ENCODE measurements at places on chromosomes 2 and 18.

GRCh38 chr2:320561-320960 lies 32.7 kb upstream of the ALKAL2 start:
- DNase-seq: no peak

DNA sequence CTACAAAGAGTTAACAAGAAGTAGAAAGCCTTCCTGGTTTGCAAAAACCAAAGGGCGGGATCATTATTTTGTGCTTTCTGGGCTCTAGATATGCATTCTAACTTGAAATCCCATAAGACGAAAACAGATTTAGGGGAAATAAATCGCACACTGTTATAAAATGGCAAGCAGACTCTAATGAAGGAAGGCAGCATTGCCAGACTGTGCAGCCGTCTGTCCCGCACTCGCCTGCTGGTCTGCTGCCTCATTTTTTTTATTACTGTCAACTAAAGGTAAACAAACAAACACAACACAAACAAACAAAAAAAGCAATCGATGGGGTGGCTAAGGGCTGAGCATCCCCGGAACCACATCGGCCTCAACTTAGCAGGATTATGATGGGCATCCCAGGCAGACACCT lies 24.4 kb downstream of the ZNF521 start:
- DNase-seq: no peak

- DNase-seq: no peak
Measured at GRCh38 chr2:54164106-54164505, 48.7 kb downstream of the ACYP2 start.

GRCh38 chr18:48192542-48192941 lies 216.6 kb downstream of the ZBTB7C start:
- no peak for DNase-seq

DNA sequence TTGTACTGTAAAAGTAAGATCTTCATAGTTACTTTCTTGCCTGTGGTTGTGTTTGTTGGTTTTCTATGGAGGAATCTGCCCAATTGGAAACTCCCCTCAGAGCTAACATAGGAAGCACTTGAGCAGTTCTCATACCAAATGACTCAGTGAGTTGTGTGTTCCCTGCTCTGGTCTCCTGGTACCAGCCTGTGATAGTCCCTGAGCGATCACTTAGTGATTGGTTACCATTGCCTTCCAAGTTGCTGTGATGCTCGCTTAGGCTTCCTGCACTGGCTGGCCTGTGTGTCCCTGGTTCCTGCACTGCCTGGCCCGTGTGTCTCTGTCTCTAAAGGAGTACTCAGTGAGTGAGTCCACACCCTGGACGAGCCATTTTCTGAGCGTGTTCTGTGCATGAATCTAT lies 133.0 kb downstream of the MAP4K4 start:
- peak; percentile 13 for DNase-seq

GRCh38 chr2:1484131-1484884 lies 71.0 kb downstream of the TPO start:
- DNase-seq: no peak

DNA sequence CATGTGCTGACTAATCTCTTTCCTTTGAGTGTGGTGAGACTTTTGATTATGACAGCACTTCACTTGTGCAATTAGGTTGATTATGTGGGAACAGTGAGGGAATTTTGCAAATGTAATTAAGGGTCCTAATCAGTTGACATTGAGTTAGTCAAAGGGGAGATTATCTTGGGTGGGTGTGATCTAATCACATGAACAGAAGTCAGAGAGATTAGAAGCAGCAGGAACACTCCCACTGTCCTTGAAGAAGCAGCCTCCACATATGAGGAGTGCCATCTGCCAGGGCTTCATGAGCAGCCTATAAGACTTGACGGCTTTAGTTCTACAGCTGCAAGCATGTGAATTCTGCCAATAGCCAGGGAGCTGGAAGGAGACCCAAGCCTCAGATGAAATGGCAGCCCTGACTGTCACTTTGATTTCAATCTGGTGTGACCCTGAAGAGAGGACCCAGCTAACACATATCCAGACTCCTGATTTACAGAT lies 89.4 kb upstream of the APCDD1 start:
- DNase-seq: no peak

DNA sequence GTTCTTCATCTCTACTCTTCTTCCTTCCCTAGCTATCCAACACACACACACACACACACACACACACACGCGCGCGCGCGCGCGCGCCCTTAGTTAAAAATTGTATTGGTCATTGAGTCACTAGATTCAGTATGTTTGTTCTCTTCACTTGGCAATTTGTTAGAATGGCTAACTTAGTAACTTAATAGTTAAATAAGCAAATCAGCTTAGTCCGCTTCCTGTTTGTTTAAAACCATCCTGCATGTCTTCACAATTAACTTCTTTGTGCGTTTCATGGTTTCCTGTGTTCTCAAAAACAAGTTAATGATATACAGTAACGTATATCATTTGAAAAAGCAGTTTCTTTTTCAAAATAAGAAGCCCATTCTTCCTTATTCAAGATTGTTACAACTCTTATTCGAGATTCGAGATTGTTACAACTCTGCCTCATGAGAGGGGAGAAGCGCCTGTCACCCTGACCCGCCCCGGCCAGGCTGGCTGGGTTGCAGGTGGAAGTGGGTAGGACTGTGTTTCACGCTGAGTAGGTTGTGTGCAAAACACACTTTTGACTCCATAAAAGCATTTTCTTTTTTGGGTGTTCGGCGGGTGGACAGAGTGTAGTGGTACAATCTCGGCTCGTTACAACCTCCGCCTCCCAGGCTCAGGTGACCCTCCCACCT lies 9.5 kb upstream of the CNNM3 start:
- no peak for DNase-seq

GRCh38 chr2:48711343-48711742 lies 44.2 kb downstream of the LHCGR start:
- DNase-seq: no peak

- DNase-seq: no peak
Measured at GRCh38 chr2:54092940-54093339, 22.5 kb upstream of the ACYP2 start.

DNA sequence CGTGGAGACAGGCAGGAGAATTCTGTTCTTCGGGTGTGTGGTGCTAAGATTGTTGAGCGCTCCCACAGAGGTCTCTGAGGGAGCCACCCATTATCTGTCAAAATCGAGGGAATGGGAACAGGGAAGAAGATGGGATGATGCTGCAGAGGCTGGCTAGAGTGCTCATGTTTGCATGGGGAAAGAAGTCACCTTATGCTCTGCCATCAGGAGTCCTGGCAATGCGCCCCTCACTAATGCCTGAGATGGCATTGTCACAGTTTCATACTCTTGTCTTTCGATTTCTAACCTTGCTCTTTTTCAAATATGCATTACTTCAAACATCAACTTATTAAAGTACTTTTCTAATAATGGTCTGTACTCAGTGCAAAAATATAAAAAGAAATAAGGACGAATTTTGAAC lies 463.3 kb upstream of the CELF4 start:
- DNase-seq: no peak

GRCh38 chr18:10055125-10055750 lies 141.4 kb downstream of the VAPA start:
- DNase-seq: no peak

DNA sequence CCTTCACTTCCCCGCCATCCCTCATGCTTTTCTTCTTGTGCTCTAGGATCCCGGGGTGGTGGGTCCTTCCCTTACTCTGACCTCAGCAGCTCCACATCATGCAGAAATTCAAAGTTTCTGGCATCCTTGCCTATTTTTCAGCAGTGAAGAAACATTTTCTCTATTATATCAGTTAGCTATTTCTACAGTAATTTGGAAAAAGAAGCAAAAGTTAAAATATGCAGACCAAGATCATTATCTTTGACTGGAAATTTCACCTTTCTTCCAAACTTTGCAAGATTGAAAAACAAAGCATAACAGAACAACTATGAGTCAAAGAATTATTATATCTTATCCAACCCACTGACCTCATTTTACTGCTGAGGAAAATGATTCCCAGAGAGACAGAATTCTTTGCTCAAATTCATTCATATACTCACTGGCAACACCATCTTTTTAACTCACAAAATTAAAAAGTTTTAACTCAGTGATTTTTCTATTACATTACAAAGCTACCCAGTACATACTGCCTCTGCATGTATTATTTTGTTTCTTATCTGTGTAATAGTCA lies 40.5 kb downstream of the ANTXR1 start:
- no peak for DNase-seq

DNA sequence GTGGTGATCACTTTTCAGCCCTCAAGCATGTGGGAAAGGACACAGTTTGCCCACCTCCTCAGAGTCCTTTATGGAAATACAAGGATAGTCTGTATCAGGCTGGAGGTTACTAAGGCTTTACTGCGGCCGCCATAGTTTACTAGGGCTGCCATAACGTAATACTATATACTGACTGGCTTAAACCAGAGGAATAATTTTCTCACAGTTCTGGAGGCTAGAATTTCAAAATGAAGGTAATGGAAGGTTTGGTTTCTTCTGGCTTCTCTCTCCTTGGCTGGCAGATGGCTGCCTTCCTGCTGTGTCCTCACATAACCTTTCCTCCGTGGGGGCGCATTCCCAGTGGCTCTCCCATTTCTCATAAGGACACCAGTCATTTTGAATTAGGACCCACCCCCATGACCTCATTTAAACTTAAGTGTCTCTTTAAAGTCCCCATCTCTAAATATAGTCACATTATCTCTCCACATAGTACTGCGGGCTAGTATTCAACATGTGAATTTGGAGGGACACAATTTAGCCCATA lies 12.5 kb upstream of the ATIC start:
- no peak for DNase-seq

GRCh38 chr2:217206907-217207698 lies 347.2 kb upstream of the TNP1 start:
- DNase-seq: no peak

GRCh38 chr2:10475811-10476660 lies 27.9 kb upstream of the ODC1 start:
- no peak for DNase-seq

GRCh38 chr2:224957540-224958461 lies 84.5 kb downstream of the DOCK10 start:
- no peak for DNase-seq

DNA sequence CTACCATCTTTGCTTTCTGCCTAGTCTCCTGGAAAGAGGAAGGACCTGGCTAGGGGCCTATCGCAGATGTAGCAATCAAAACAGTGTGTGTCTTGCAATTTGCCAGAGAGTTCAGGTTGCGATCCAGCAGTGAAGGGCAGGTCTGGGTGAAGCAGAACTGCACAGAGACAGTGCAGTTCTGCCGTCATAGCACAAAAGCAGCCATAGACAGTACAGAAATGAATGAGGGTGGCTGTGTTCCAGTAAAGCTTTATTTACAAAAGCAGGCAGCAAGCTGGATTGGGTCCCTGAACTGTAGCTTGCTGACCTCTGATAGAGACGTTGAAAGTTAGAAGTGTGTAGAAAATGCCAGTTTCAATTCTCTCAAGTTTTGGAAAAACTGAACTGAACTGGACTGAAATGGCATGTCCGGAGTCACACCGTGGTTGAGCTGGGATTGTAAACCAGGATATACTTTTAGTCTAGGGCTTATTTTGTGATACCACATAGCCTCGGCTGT lies 186.8 kb downstream of the LTBP1 start:
- no peak for DNase-seq

DNA sequence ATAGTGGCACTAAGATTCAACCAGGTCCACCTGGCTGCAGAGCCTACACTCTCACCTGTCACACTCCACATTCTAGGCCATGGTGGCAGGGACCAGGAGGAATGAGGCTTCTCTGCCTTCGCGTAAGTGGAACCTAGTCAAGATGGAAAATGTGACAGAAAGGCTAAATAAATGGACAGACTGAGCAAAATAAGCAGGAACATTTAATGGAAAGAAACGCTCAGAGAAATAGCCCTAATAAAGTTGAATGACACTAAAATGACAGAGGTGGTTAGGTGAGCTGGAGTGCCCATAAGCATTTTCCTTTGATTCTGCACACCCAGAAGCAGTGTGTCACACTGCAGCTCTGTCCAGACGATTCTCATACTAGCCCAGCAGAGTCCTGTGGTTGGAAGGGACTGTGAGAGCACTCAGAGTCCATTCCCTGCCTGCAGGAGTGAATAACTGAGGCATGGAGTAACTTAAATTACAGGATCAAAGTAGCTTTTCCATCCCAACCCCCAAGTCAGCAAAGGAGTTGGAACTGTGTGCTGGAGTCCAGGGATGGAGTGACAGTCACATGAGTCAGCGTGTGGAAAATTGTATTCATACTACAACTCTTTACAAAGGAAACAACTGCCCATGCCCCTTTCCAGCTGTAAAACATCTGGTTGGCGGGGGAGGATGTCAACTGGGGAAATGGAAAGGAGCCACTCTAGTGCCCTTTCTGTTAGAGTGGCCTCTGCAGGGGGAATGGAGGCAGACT lies 105.4 kb upstream of the LGALSL start:
- DNase-seq: no peak

GRCh38 chr2:223008162-223008561 lies 43.8 kb upstream of the KCNE4 start:
- no peak for DNase-seq

DNA sequence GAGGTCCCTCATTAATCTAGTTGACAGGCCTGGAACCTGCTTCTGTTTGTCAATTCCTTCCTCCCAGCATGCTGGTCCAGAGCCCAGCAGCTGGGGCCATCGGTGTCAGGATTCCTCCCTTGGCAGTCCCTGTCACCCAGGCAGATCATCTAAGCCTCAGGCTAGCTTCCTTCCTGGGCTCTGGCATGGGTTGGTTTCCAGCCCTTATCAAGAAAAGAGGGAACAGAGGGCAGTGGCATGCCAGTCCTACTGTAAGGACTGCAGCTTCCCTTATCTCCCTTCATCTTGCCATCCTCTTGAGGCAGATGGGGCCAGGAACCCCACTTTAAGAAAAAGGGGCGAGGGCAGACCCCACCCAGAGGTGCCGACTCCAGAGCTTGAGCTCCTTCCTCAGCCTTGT lies 10.9 kb upstream of the KCNK3 start:
- DNase-seq: no peak

DNA sequence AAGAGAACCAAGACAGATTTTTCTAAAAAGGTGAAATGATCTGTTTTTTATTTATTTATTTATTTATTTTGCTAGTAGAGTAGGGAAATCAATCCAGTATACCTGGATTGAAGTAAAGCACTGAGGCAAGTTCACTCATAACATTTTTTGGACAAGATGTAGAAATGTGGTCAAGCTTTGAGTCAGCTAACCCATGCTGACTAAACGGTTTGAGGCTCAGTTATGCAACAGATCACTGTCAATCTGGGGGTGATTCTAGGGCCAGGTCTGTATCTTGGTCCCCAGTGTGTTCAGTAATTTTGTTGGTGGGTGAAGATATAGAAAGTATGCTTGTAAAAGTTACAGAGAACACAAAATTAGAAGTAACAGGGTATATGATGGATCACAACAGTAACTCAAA lies 60.2 kb downstream of the RMDN2 start:
- no peak for DNase-seq

GRCh38 chr2:227310756-227311110 lies 14.3 kb upstream of the MFF start:
- DNase-seq: no peak

DNA sequence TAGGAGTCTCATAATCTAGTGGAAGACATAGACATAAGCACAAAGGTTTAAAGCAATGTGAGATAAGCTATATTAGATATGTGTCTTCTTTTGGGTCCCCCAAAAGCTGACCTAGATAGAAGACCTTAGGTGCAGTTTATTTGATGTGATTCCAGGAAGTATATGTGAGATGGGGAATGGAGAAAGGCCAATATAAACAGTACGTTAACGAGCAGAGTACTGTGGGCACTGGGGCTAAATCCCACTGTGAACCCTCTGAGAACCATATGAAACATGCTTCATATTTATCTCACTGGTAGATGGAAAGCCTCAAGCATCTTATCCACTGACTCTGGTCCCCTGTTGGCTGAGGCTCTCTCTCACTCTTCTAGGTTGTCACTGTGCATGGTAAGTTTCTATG lies 62.6 kb upstream of the ZC3H15 start:
- no peak for DNase-seq
